ENCODE measurements at places on chromosomes 1 and 21.

DNA sequence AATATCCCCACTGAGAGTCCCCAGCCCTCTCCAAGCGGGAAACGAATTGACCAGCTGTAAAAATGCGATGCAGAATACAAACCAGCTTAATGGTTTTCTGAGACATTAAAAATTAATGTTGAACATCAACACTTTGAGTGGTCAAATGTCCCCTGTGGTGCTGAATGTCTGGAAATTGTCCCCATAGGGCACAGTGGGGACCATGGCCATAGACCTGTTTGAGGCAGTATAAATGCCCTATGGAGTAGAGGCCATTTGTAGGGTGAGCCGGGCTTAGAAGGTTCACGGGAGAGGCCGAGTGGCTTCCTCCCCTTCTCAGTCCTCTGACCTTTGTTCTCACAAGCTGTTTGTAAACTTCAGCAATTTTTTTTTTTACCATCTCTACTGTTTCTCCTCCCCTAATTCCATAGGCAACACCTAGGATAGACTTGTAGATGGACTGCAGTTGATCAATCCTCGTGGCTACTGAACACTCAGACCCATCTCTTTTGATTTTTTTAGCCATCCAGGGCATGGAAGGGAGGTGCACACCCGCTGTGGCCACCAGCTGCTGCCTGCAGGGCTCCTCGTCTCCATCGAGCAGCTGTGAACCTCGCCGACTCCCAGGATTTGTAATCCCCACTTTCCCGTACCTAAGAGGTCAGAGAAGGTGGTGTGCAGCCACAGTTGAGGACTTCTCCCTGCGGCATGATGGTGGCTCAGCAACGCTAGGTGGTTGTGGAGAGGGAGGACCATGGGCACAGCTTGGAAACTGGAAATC is 41.0 kb downstream of the KAZN start:
- no peak for DNase-seq

DNA sequence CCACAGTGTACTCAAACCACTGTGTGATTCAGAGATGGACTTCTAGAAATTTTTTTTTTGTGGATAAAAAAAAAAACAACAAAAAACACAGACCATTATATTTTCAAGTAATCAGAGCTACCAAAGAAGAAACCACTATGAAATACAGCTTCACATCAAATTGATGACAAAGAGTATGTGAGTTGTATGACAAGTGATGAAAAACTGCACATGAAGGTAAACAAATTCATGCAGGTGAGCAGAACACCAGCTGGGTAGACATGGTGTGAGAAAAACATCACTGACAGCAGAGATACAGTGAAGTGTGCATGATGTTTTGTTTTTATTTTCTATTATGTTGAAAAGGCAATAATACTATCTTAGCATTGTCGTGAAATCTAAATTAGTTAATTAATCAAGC is 8.0 kb upstream of the PTPRC start:
- DNase-seq = no peak

DNA sequence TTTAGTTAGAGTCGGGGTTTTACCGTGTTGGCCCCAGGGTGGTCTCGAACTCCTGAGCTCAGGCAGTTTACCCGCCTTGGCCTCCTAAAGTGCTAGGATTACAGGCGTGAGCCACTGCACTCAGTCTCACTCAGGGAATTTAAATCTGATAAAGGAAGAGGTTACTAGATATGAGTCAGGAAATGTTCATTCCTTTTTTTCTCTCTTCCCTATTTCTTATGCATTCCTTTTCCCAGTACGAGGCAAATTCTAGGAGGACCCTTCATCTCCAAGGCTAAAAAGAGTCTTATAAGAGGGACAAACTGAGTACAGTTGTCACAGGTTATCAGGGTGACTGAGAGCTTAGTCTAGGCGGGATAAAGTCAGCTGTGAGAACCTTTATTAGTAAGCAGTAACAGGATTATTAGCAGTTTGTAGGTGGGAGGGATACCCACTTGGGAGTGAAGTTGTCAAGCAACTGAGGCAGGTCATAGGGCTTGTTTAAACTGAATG is 9.1 kb downstream of the MACF1 start:
- no peak for DNase-seq

GRCh38 chr21:42063571-42064521 is 7.3 kb upstream of the UMODL1 start:
- DNase-seq = no peak

DNA sequence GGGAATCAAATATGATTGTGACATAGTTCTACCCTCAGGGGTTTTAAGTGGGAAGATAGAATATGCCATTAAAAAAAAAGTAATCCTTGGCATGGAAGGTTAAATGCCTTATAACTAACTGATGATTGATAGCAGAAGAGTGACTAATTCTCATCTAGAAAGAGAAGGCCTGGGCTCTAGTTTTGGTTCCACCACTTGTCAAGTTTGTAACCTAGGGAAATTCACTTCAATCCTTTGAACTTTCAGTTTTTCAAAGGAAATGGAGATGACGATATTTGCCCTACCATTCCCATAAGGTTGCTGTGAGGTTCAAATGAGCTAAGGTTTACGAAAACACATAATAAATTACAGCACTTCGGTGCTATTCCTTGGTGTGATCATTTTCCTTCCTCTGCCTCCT is 88.5 kb downstream of the GPR88 start:
- no peak for DNase-seq

GRCh38 chr1:197775282-197776262 is at the start of gene DENND1B:
TSS of gene DENND1B (minus strand) at chr1:197775480. CDS start at chr1:197775155, 325 bp downstream.
- DNase-seq = peak; percentile 61

- DNase-seq = no peak
Observed at GRCh38 chr1:156167536-156167935, 14.2 kb downstream of the SEMA4A start.

GRCh38 chr1:185956881-185957280 is 222.7 kb downstream of the HMCN1 start:
- DNase-seq = no peak

DNA sequence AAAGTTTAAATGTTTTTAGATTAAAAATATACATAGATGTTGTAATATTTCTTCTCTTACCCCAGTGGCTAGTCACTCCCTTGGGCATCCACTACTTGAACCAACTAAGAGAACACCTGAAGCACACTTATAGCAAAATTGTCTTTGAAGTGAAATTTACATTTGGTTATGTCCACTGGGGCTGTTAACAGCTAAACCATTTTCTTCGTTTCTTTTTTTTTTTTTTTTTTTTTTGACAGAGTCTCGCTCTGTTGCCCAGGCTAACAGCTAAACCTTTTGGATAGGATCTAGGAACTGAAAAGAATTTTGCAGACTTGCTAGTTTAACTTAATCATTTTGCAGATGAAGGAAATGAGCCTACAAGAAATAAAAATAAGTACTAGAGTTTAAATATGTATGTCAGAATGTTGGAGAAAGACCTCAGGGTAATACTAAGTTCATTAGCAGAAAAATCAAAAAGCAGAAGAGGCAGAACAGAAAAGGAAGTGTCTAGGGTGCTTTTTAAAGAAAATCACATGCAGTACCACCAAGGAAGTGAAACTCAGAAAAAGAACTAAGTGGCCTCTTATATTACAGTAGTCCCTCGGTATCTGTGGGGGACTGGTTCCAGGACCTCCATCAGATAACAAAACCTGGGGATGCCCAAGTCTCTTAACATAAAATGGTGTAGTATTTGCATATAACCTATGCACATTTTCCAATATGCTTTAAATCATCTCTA is 11.8 kb downstream of the DRAM2 start:
- DNase-seq = no peak

DNA sequence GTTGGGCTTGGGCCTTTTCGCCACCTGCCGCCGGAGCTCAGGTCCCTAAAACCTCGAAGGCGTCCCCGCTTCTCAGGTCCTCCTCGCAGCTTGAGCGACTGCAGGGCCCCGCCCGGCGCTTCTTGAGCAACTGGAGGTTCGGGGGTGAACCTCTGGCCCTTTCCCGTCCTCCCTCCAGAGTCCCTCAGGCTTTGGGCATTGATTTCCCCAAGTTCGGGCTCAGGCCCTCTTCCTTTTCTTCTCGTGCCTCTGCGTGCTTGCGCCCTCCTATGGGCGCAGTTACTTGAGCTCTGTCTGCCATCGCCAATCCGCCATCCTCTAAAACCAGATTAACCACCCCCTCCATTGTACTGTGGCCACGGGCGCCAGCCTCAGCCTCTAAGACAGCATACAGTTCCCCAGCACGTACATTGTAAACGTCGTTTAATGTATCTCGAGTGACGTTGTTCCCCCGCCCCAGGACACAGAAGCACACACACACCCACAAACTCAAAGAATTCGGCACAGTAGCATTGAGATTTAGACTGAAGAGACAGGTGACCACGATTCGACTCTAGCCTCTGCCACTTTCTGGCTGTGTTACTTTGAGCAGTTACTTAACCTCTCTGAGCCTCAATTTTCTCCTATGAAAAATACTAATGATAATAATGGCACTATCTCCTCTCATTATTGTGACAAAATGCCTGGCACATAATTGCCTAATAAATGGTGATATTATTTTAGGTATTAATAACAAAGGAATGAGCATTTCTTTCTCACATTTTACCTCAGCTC is 22.6 kb downstream of the BTG2 start:
- DNase-seq = no peak

- DNase-seq = peak; percentile 81
Observed at GRCh38 chr1:58903514-58904298, 119.9 kb upstream of the JUN start.

DNA sequence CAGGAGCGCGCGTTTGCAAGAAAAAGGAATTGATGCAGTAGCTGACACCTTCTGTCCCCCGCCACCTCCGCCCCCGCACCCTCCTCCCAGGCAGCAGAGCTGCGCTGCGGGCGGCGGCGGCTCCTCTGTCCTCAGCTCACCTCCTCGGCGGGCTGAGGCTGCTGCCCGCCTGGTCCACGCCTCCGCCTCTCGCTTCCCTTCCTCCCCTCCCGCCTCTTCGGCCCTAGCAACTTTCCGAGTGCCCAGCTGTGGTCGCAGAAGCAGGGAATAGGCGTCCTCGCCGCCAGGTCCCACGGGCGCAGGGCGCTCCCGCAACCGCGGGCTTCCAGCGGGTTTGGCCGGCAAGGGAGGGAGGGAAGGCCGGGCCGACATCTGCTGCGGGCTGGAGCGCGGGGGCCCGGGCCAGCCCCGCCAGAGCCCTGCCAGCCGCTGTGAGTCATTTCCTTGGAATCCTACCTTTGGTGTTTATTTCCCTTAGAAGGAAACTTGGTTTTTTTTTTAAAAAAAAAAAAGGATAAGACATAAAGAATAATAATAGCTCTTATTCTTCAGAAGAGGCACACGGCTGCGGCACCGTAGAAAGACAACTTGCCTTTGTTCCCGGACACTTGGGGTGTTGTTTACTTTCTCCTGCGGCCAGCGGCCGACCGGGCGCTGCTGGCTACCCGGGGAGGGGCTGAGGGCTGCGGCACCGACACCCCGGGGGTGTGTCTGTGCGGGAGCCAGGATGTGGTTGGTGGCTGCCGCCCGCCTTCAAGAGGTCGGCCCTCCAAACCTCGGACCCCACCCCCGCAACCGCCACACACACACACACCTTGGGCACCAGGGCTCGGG is 1.1 kb downstream of the SERTAD4 start:
- DNase-seq = peak; percentile 73

- DNase-seq = no peak
Observed at GRCh38 chr1:168964478-168964877, 142.0 kb upstream of the ATP1B1 start.

DNA sequence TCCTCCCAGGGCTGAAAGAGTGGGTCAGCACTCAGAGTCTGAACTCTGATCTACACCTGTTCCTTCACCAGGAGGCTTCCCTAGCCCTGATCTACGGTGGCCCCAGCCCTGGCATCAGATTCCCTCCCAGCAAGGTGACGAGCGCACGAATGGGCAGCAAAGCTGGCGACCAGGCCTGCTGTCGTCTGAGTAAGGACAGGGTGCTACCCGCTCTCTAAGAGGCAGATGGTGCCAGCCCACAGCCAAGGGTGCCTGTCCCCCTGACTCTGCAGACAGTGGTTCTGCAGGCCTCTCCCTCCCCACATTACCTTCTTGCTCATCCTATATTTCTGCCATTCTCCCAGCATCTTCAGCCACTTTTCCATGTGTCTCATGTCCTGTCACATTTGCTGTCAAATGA is 10.3 kb upstream of the SMYD3 start:
- DNase-seq = no peak

- peak; percentile 17 for DNase-seq
Observed at GRCh38 chr1:34113887-34114286, 51.1 kb downstream of the CSMD2 start.

GRCh38 chr1:213561870-213562269 is 425.9 kb upstream of the PROX1 start:
- DNase-seq = no peak

GRCh38 chr1:175536369-175536768 is 207.0 kb downstream of the TNR start:
- no peak for DNase-seq

DNA sequence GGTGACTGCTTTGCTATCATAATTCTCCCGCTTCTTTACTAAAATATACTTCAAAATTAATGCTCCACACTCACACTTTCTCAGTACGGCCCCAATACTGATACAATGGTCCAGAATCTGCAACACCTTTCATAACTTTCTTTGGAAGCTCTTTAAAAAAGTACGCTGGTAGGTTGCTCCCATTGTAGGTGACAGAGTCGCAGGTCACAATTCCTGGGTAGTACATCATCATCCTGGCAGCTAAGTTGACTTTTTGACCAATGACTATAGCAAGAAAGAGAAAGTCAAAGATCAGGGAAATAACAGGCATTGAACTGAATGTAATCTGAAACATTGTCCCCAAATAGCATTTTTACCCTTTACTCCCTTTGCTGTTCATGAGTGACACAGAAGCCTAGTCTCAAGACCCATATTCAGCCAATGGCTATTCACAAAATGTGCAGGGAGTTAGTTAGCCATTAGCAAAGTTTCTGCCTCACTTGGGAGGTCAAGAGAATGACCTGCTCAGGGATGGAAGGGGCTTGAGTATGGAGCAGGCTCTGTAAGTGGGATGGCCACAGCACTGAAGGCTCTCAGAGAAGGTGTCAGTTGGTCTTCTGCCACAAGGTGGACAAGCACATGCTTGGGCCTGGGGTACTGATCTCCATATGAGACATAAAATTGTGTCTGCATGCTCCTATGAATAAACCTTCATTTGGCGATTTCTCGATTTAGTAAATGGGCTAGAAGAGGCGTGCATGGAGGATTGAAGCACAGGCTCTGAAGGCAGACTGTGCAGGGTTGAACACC is 35.4 kb downstream of the ADCY10 start:
- no peak for DNase-seq

DNA sequence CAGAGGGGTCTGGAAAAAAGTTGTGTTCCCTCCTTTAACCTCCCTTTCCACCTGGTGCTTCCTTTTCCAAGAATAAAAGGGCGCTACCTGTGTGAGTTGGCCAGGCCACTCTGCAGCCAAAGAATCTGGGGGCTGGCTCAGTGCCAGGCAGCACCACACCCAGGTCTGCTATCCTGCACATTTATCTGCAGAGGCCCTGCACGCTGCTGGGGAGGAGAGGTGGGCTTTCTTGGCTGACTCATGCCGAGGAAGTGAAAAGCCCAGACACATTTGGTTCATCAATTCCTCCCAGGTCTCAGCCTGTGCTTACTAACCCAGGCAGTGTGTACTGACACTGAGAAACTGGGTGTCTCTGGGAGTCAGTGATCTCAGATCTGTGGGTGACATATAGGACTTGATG is 79.8 kb upstream of the F3 start:
- DNase-seq = peak; percentile 91

DNA sequence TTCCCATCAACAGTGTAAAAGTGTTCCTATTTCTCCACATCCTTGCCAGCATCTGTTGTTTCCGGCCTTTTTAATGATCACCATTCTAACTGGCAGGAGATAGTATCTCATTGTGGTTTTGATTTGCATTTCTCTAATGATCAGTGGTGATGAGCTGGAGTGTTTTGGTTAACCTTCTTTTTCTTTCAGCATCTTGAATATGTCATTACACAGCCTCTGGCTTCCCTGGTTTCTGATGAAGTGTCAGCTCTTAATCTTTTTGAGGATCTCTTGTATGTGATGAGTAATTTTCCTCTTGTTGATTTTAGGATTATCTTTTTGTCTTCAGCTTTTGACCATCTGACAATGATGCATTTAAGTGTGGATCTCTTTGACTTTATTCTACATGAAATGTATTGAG is 133.2 kb upstream of the GRIK3 start:
- no peak for DNase-seq
